H54 (cell line): ENCODE measurements at places on chromosomes 1 and 21.

- DNase-seq: no peak
Measured at GRCh38 chr21:46605767-46606426, 1.0 kb upstream of the S100B start.

- no peak for DNase-seq
Measured at GRCh38 chr1:196538473-196538872, 69.8 kb downstream of the KCNT2 start.

DNA sequence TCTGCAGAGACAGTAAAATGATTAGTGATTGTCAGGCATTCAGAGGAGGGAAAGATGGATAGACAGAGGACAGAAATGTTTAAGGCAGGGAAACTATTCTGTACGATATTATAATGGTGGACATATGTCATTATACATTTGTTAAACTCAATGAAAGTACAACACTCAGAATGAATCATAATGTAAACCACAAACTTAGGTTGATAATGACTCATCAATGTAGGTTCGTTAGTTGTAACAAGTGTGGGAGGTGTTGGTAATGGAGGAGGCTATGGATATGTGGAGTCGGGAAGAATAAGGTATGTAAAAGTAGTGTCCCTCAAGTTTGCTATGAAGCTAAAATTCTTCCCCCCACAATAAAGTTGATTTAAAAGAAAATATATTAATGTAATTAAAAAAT is 455.0 kb downstream of the BRINP3 start:
- no peak for DNase-seq

DNA sequence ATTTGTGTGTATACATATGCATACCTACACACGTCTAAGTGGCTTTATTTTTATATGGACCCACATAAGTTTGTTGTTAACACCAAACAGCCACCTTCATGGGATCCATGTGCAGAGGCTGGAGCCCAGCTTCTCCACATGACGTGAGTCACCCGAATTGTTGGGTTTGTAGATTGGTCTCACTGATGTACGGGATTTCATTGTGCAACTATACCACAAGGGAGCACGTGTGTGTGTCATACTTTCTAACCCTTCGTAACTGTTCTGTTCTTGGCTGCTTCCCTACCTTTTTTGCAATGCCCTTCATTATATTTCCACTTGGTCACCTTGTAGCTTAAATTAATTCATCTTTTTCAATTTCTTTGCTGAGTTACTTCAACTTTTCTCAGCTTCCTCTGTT is 21.0 kb downstream of the SPRTN start:
- DNase-seq: peak; percentile 38

GRCh38 chr1:199687321-199687720 is 340.2 kb upstream of the NR5A2 start:
- DNase-seq: no peak

DNA sequence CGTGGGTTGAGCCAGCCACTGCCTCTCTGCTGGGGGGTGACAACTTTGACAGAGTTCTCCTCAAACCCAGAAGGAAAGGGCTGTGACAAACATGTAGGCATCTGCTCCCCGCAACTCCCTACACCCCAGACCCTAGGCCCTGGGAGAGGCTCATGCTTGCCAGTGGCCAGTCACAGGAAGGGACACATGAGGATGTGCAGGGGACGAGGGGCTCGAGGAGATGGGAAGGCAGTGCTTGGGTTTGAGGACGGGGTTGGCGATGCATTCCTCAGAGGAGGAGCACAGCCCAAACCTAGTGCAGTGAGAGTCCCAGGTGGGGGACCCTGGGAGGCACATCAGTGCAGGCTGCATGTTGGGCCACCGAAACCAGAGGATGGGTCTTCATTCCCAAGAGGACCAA is 62.1 kb downstream of the STUM start:
- DNase-seq: no peak

- no peak for DNase-seq
Measured at GRCh38 chr1:228743405-228743804, 8.1 kb downstream of the RHOU start.

- no peak for DNase-seq
Measured at GRCh38 chr1:36981771-36982622, 52.3 kb downstream of the GRIK3 start.

DNA sequence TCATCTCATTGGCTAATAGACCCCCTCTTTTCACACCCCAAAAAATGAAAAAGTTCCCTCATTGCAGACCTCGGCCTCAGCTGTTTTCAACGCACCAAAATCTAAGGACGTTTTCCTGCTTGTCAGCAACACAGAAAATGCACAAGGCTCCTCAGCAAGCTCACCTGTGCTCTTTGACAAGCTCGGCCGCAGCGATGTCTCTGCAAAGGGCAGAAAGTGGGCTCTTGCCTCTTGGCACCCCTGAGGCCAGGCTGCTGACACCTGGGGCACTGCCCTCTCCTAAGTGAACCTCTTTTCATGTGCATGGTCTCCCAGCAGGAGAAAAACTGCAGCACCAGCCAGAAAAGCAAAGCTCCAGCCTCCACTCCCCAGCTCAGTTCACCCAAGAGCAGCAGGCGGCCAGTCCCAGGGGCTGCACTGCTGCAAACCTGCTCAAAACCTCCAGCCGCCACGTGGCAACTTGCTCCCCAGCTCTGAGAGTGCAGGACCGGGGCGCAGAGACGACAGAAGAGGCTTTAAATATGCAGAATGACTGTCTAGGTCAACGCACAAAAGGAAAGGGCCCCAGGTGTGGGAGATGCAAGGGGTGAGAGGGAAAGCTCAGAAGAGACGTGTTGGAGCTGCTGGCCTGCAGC is 101.7 kb downstream of the PDE9A start:
- DNase-seq: no peak

DNA sequence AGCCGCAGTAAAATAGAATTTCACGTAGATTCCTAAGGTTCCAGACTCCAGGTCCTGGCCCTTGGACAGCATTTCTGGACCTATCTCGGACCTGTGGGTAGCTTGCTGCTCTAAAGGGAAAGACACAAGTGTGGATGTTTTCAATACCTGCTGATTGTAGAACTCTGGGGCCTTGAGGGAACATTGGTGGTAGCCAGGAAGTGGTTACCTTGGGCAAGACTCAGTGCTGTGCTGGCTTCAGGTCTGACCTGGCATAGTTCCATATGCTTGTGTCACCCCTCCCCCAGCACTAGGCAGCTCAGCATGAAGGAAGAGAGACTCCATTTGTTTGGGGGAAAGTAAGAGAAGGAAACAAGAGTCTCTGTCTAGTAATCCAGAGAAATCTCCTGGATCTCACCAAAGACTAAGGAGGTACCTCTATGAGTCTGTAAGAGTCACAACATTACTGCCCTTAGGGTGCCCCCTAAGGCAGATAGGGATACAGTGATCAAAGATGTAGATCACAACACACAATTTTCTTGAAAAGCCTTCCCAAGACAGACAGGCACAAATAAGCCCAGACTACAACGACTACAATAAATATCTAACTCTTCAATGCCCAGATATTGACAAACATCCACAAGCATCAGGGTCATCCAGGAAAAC is 398.8 kb downstream of the TGFB2 start:
- no peak for DNase-seq

DNA sequence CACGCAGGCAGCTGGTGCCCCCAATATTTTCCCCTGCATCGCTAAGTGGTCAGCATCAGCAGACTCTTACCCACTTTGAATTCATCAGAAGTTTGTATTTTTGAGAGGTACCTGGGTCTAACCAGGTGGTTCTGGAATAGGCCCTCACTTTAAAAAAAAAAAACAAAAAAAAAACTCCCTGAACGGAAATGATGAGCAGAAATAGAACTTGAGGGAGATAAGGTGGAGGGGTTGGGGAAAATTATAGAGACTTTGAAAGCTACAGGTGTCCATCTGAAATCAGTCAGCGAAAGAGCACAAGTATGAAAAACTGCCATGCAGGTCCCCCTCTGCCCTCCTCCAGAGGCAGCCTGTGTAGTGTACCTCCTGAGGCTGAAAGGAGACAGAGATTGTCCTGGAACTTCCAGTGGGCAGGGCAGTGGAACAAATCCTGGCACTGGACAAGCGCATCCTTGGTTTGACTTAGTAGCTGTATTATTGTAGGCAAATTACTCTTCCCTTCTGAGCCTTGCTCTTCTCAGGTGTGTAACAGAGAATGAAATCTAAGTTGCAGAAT is 1.2 kb downstream of the SLAMF7 start:
- no peak for DNase-seq

DNA sequence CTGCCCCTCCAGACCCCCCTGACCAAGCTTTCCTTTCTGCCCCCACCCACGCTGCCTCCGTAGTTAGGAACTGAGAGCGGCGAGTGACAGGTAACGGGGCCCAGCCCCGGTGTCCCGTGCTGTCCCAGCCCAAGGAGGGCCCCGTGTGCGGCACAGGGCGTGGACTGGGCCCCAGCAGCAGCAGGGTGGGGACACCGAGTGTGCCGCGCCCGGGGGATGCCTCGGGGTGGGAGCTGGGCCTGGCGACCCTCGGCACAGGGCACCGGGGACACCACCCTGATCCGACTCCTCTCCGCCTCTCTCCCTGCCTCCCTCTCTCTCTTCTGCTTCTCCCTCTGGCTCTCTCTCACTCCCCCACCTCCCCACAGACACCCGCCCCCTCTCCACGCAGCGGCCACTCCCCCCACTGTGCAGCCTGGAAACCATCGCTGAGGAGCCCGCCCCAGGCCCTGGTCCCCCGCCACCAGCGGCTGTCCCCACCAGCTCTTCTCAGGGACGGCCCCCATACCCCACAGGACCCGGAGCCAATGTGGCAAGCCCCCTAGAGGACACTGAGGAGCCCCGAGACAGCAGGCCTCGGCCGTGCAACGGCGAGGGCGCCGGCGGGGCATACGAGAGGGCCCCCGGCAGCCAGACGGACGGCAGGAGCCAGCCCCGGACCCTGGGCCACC is 22.7 kb downstream of the PANK4 start:
- no peak for DNase-seq

DNA sequence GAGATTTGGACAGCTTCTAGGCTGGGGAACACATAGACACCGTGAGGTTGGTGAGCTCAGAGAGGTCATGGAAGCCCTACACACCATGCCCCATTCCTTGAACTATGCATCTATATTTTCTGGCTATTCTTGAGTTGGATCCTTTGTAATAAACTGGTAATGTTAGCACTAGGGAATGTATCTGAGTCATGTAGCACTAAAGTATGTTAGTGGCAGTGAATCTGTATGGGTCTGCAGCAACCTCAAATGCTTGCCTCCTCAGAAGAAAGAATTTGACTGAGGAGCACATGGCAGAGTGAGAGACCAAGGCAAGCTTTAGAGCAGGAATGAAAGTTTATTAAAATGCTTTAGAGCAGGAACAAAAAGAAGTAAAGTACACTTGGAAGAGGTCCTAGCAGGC is 43.7 kb upstream of the LRRC7 start:
- no peak for DNase-seq

GRCh38 chr21:42580076-42580792 is 66.6 kb downstream of the SLC37A1 start:
- DNase-seq: no peak

- no peak for DNase-seq
Measured at GRCh38 chr21:42108554-42109340, 37.6 kb downstream of the UMODL1 start.

GRCh38 chr1:10228528-10228927 is 18.2 kb downstream of the KIF1B start:
- DNase-seq: no peak

DNA sequence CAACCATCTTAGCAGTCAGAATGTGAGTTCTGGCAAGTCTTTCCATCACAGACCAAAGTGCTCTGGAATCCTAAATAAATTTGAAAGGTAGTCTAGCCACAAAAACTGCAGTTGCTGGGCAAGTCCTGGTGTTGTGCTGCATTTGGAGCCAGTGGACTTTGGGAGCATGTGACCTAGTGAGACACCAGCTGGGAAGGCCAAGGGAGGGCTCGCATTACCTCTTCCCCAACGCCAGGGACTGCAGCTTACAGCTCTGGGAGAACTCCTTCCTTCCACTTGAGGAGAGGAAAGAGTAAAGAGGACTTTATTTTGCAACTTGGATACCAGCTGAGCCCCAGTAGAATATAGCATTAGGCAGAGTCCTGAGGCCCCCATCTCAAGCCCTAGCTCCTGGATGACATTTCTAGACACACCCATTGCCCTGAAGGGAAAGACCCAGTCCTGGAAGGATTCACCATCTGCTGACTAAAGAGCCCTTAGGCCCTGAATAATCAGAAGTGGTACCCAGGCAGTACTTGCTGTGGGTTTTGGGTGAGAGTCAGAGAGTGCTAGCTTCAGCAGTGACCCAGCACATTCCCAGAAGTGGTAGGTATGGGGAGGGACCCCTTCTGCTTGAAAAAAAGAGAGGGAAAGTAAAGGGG is 190.7 kb downstream of the NUF2 start:
- DNase-seq: no peak

DNA sequence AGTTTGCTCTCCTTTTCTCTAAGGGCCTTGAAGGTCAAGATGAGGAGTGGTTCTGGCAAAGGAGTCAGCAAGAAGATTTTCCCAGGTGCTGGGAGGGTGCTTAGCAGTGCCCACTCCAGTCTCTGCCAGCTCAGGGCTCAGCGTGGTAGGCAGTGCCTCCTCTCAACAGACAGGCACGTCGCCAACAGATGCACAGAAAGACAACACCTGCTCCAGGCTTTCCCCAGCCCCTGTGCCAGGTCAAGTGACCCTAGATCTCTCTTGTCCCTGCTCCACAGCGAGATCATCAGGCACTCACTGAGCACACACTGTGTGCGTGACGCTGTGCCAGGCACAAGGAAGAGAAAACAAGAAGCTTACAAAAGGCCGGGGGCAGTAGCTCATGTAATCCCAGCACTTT is 86.0 kb downstream of the CASZ1 start:
- DNase-seq: no peak

DNA sequence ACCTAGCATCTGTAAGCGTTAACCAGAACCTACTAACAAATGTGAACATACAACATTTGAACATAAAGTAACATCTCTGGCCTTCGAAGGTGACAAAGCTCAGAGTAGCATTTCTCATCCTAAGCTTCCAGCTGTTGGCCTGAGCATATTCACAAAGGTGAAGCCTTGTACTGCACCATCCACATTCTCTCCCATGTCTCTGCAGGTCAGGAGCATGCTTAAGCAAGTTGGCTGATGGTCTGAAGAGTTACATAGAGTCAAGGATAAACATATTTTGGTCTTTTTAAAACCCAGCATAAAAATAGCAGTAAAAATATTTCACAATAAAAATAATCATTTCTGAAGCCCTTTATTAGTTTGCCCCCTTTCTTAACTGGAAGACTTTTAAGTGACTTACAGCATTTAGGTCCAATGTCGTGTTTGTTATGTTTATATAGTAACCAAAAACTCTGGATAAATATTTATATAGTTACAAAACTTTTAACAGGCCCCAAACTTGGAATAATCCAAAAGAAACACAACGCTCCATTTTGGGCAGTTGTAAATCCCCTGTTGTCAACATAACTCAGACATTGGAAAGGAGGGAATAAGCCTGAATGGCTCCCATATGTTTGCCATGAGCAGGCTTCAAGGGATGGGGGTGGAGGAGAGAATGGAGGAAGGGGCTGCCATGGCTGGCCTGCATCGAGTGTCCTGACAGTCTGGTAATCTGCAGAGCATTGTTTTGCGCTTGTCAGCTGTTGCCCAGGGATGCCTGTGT is 42.8 kb upstream of the ENAH start:
- no peak for DNase-seq

DNA sequence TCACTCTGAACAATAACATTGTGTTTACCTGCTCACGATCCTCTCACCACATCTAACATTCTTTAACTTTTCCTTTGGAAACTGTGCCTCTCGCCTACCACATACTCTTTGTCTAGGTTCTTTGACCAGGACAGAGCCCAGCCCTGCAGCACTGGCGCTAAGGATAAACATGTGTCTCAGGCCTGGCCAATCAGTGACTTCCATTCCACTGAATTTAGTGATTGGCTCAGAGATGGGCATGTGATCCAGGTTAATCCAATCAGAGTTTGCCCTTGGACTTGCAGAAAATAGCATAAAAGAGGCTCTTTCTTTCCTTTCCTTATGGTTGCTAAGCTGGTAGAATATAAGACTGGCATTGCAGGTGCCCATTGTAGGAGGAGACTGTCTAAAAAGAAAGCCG is 605.7 kb downstream of the MATN1 start:
- DNase-seq: no peak

- no peak for DNase-seq
Measured at GRCh38 chr1:151867765-151868411, 14.4 kb upstream of the THEM5 start.
